ENCODE measurements at places on chromosomes 7 and 10. TPM values are rescaled to one million over a fixed set of nuclear protein-coding genes. Genes with fewer than 3 reads are reported as not detected.
A peak's percentile ranks its signal among the peaks of the same experiment; 100 is the strongest.

GRCh38 chr10:11178606-11179515 is 161.2 kb downstream of the CELF2 start:
- DNase-seq: peak; percentile 61

- DNase-seq: no peak
These were observed 125.2 kb downstream of the CCDC3 start for GRCh38 chr10:12876266-12876665.

- DNase-seq: no peak
These were observed 4.7 kb downstream of the ECD start for GRCh38 chr10:73163096-73163495.

- no peak for DNase-seq
These were observed 42.3 kb downstream of the ATAD1 start for GRCh38 chr10:87775766-87776165.

DNA sequence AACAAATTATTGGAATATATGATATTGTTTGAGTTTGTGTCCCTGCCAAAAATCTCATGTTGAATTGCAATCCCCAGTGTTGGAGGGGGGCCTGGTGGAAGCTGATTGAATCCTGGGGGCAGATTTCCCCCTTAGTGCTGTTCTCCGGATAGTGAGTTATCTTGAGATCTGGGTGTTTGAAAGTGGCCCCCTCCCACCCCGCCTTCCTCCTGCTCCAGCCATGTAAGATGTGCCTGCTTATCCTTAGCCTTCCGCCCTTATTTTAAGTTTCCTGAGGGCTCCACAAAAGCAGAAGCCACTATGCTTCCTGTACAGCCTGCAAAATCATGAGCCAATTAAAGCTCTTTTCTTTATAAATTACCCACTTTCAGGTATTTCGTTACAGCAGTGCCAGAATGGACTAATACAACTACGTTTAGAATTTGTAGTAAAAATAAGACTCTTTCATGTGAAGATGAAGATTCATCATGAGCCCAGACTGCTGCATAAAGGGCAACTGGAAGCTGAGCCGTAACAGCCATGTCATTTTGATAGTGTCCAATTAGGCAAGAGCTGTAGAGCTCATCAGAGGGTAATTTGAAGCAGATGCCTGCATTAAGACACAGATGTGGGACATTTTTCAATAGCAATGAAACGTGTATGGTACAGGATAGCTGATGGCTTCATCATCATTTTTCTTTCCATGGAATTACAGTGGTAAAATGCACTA is 1007.2 kb downstream of the REEP3 start:
- DNase-seq: no peak

- DNase-seq: no peak
These were observed 175.5 kb upstream of the KLF6 start for GRCh38 chr10:3960496-3960895.

DNA sequence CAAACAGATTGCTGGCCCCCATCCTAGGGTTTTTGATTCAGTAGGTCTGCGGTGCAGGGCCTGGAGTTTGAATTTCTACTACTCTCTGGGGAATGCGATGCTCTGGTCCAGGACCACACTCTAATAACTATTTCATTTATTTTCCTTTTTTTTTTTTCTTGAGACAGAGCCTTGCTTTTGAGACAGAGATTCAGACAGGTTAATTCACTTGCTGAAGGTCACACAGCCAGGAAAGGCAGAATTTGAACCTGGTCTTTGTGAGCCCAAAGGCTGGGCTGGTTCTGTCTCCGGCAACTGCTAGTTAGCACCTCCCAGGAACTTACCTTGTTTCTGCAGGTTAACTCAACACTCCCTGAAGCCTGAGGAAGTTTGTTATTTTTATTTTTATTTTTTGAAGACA is 11.5 kb downstream of the SPACDR start:
- DNase-seq: no peak

- no peak for DNase-seq
These were observed 20.4 kb downstream of the GRID2IP start for GRCh38 chr7:6530626-6531491.

Gene TLX1
- total RNA-seq: not detected

Gene OR6V1
- not detected for total RNA-seq

Gene AMPH
- 2.1 TPM for total RNA-seq

Gene IL6
- total RNA-seq: 1.2 TPM
